ENCODE measurements at places on chromosomes 12 and 14. TPM values are rescaled to one million over a fixed set of nuclear protein-coding genes. Genes with fewer than 3 reads are reported as not detected.

GRCh38 chr12:92437452-92437851 is 265.3 kb upstream of the PLEKHG7 start:
- no peaks in the 10 kb centered on the region for H3K27me3 ChIP-seq
- DNase-seq, result no peak
- peaks cover 18% of the 10 kb centered on the region for H3K4me1 ChIP-seq
- H3K36me3 ChIP-seq, result no peaks in the 10 kb centered on the region
- H3K4me3 ChIP-seq, result no peak overlapping the region
- H3K27ac ChIP-seq, result no peak overlapping the region

DNA sequence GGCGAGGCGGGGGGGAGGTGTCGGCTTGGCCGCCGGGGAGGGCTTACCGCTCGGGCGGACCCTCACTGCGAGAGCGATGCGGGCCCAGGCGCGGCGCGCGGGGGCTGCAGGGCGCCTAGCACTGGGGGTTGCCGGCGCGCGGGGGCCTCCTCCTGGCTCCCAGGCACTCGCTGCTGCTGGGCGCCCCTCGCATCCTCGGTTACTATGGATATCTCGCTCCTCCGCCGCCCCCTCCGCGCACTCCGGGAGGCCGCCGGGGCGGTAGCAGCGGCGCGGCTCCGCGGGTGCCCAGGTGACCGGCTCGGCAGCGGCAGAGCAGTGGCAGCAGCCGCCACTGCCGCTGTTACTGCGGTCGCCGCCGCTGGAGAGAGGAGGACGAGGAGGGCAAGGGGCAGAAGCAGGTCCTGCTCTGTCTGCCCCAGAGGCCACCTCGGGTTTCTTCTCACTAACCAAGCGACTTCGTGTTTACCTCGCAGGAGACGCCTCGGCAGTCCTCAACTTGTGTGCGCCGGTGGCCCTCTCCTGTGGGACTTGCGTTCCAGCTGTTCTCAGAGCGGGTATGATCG is 250.1 kb downstream of the APAF1 start:
- H3K4me1 ChIP-seq, result no peaks in the 10 kb centered on the region
- H3K27me3 ChIP-seq, result no peaks in the 10 kb centered on the region
- no peak overlapping the region for H3K27ac ChIP-seq
- no peaks in the 10 kb centered on the region for H3K36me3 ChIP-seq
- DNase-seq, result no peak

- H3K4me3 ChIP-seq, result no peak overlapping the region
- H3K27me3 ChIP-seq, result peaks cover 4% of the 10 kb centered on the region
- H3K36me3 ChIP-seq, result no peaks in the 10 kb centered on the region
- DNase-seq, result no peak
Measured at GRCh38 chr12:128361400-128361995, 94.5 kb downstream of the TMEM132C start.

DNA sequence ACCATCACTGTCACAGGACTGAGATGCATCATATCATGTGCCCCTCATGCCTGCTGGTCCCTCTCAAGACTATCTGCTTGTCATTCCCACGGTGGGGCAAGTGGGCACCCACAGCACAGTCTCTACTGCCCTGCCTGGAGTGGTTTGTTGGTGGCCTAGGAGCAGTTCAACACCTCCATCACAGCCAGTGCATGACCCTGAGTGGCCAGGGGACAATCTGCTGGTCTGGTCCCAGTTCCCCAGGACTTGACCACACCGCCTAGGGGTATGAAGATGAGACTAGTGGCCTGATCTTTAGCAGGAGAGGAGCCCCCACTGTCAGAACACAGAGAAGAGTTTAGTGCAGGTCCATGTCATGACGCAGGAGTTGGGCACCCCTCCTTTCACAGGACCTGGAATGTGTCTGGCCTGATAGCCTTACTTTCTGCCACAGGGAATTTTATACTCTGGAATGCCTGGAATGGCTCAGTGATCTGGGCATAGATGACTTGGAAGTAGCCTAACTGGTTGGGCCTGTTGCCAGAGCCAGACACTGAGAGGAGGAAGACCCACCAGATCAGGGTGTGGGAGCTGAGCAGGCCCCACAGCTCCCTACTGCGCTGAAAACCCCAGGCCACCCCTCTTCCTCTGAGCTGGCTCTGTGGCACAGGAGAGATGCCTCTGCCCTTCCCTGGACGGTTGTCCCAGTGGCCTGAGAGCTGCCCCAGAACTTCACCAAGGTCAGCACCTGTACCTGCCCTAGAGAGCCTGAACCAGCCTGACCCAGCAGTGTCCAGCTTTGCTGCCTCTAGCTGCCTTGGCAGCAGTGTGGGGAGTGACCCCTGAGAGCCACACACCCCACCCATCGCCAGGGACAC is 83.3 kb downstream of the PUS7L start:
- no peak for DNase-seq
- no peaks in the 10 kb centered on the region for H3K36me3 ChIP-seq

DNA sequence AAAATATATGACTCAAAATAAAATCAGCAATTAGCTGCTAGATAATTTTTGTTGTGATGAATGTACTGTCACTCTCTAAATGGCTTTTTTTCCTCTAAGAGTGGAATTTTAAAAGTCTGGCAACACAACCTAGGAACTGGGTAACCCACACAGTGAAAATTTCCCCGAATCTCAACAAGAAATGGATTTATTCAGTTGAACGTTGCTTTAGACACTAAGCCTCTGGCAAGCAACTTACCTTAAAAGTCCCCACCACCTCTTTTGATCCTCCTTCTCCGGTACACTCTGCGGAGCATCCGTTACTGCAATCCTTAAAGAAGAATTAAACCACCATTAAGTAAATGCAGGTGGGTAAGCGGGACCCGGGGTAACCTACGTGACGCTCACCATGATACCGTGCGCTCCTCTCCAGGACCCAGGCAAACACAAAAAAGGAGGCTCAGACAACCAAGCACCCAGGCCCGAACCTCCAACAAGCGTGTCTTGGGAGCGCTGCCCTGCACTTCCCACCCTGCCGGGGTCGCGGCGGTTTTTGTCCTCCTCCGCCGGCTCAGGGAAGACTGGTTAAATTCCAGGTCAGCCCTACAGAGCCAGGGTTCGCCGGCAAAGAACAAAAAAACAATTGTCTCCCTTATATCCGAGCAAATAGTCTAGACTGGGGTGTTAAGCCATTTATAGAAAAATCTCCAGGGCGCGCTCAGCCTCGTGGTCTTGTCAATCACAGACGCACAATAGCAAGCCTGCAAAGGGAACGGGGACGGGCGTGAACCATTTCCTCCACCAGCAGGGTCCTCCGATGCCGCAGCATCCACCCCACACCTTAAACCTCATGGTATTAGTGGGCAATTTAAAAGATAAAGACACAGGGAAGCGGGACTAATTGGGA is 47.1 kb downstream of the BCAT1 start:
- H3K4me1 ChIP-seq, result peaks cover 9% of the 10 kb centered on the region
- peak overlapping the region; percentile 80 for H3K27ac ChIP-seq
- no peaks in the 10 kb centered on the region for H3K27me3 ChIP-seq
- DNase-seq, result no peak
- H3K4me3 ChIP-seq, result peak overlapping the region; percentile 55
- H3K36me3 ChIP-seq, result no peaks in the 10 kb centered on the region

- no peaks in the 10 kb centered on the region for H3K36me3 ChIP-seq
- H3K27ac ChIP-seq, result no peak overlapping the region
- no peaks in the 10 kb centered on the region for H3K27me3 ChIP-seq
- no peaks in the 10 kb centered on the region for H3K4me1 ChIP-seq
- DNase-seq, result no peak
Measured at GRCh38 chr12:69173368-69173767, 66.0 kb upstream of the CPSF6 start.

DNA sequence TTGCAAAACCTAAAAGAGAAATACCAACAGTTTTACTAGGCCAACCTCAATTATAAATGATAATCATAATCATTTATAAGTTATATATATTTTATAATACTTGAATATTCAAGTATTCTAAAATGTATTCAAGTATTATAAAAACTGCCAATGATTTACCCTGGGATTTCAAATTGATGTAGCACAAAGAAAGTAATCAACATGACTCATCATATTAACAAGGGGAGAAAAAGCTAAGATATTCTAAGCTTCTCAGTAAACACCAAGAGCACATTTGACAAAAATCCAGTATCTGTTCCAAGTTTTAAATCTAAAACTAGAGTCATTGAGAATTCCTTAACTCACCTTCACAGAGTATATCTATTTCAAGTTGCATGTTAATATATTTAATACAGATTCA is 56.1 kb downstream of the CAPZA3 start:
- no peak for DNase-seq
- H3K36me3 ChIP-seq, result no peaks in the 10 kb centered on the region
- no peak overlapping the region for H3K4me3 ChIP-seq
- no peak overlapping the region for H3K27ac ChIP-seq
- H3K27me3 ChIP-seq, result no peaks in the 10 kb centered on the region
- H3K4me1 ChIP-seq, result no peaks in the 10 kb centered on the region

- H3K27me3 ChIP-seq, result no peaks in the 10 kb centered on the region
- no peaks in the 10 kb centered on the region for H3K36me3 ChIP-seq
- no peaks in the 10 kb centered on the region for H3K4me1 ChIP-seq
- H3K27ac ChIP-seq, result no peak overlapping the region
- no peak for DNase-seq
Measured at GRCh38 chr12:100632445-100632892, 59.0 kb downstream of the GAS2L3 start.

DNA sequence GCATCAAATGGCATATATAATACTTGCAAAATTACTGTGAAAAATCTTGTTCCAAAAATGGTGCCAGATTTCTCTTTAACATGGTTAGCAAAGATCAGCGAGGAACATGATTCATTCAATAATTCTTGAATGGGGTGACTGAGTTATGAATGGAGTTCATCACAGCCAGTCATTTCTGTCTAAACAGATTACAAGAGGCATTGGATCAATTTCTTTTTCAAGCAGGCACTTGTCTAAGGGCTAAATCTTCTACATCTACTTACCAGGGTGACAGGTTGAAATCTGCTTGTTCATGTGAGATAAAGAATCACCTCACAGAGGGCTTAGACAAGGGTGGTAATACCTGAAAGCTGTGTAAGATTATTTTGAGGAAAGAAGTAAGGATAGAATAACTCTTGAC is 247.7 kb downstream of the ATP23 start:
- H3K4me3 ChIP-seq, result no peak overlapping the region
- H3K27ac ChIP-seq, result no peak overlapping the region
- no peaks in the 10 kb centered on the region for H3K27me3 ChIP-seq
- H3K36me3 ChIP-seq, result no peaks in the 10 kb centered on the region

GRCh38 chr12:128867466-128867865 is 14.2 kb downstream of the GLT1D1 start:
- H3K4me3 ChIP-seq, result no peak overlapping the region
- no peaks in the 10 kb centered on the region for H3K4me1 ChIP-seq

DNA sequence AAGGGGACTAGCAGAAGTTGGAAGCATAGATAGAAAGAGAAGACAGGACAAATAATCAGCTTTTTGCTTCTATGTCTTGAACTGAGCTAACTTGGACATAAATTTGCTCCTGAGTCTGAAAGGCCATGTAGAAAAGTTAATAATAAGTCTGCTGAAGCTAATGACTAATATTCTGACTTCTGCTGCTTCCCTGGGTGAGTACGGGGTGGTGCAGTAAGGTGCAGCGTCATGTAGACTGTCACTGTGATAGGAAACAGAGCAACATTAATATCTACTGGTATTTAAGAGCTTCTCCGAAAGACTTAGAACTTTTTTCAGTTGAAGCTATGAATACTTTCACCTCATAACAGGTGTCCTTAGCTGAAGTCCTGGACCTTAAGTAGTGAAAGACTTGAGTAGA is 34.1 kb upstream of the CPM start:
- no peak overlapping the region for H3K27ac ChIP-seq
- no peak overlapping the region for H3K4me3 ChIP-seq
- H3K27me3 ChIP-seq, result no peaks in the 10 kb centered on the region
- no peaks in the 10 kb centered on the region for H3K36me3 ChIP-seq
- H3K4me1 ChIP-seq, result no peaks in the 10 kb centered on the region

The IQSEC3 gene
- total RNA-seq, result 0.84 TPM

The MIPOL1 gene
- 21.0 TPM for total RNA-seq

The AMDHD1 gene
- not detected for total RNA-seq

The FAM186B gene
- 0.44 TPM for total RNA-seq

The ACVRL1 gene
- total RNA-seq, result 70.5 TPM

The GATC gene
- total RNA-seq, result 26.7 TPM
